Adrenal gland (tissue), 19 donors: ENCODE measurements at places on chromosomes 6 and 20.

DNA sequence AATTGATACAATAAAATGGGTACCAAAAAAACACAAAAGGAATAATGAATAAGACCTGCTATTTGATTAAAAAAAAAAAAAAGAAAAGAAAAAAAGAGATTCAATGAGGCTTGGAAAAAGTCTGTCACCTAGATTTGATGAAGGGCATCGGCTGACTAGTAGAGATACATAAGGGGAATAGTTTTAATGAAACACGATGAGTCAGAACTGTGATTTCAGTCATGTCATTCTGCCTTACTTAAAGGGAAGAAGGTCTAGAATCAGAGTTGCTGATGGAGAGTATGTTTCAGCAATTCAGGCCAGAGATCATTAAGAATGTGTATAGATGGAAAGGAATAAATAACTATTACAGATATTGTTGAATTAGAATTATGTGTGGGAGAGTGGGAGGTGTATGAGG is 565.9 kb upstream of the RNF217 start:
- DNase-seq = no peak
- no peaks in the 10 kb centered on the region for H3K4me1 ChIP-seq
- H3K36me3 ChIP-seq = no peaks in the 10 kb centered on the region
- H3K4me3 ChIP-seq = no peak overlapping the region
- H3K27me3 ChIP-seq = no peaks in the 10 kb centered on the region

- H3K27me3 ChIP-seq = no peaks in the 10 kb centered on the region
Measured at GRCh38 chr6:168370310-168370991, 50.9 kb upstream of the DACT2 start.

DNA sequence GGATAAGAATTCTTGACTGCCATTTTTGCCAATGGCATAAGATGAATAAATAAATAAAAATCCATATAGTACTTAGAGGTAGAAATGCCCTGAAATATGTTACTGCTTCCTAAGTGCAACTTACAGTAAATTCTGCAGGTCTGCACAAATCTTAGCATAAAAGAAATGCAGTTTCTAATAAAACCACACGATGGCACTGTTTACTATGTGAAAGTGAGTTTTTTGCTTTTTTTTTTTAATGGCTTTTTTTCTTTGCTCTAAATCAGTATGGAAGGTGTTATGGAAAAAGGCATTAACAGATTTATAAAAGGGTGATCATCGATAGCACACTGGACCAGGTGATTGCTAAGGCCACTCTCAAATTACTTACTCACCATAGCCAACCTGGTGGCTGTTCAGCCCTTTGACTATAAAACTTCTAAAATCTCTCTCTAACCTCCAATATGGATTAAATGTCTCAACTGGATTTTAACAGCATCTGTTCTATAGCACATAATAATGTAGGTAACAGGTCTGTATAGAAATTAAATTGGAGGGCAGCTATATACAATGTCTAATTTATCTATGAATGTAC is 45.8 kb downstream of the AHI1 start:
- H3K27me3 ChIP-seq = no peaks in the 10 kb centered on the region

DNA sequence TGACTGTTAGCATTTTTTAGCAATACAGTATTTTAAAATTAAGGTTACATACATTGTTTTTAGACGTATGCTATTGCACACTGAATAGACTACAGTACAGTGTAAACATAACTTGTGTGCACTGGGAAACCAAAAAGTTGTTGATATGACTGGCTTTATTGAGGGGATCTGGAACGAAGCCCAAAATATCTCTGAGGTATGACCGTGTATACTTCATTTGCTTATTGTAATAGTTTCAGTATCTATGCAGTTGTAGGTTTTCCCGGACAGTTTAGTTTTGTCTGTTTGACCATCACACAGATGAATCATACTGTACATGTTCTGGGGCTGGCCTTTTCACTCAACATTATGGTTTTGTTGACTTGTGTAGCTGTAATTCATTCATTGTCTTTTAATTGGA is 6.9 kb upstream of the ZBTB12 start:
- no peaks in the 10 kb centered on the region for H3K27me3 ChIP-seq
- no peak overlapping the region for H3K4me3 ChIP-seq

- H3K36me3 ChIP-seq = no peaks in the 10 kb centered on the region
- peaks cover 17% of the 10 kb centered on the region for H3K4me1 ChIP-seq
- DNase-seq = peak; percentile 74
- H3K27ac ChIP-seq = peak overlapping the region; percentile 87
- H3K4me3 ChIP-seq = no peak overlapping the region
Measured at GRCh38 chr20:5848711-5849505, 98.7 kb downstream of the SHLD1 start.

GRCh38 chr6:45637056-45637455 is 259.3 kb upstream of the SUPT3H start:
- DNase-seq = no peak
- no peaks in the 10 kb centered on the region for H3K36me3 ChIP-seq
- H3K27ac ChIP-seq = no peak overlapping the region
- no peaks in the 10 kb centered on the region for H3K4me1 ChIP-seq

DNA sequence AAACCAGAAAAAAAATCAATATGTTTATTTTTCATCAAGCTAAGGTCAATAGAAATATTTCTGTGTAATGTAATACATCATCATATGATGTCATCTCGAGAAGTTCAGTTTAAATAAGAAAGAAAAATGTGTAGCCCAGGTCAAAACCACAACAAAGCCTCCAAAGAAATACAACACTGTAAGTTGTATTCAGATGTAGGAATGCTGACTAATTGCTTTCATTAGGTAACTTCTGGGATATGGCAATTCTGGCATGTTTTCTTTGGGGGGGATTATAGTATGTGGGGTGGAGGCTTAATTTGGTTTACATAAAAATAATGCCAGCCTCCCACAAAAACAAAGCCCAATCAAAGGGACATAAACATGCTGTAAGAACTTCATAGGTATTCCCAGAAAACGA is 881.8 kb upstream of the CITED2 start:
- no peak overlapping the region for H3K4me3 ChIP-seq
- H3K27me3 ChIP-seq = no peaks in the 10 kb centered on the region
- no peaks in the 10 kb centered on the region for H3K36me3 ChIP-seq
- no peaks in the 10 kb centered on the region for H3K4me1 ChIP-seq
- no peak overlapping the region for H3K27ac ChIP-seq

DNA sequence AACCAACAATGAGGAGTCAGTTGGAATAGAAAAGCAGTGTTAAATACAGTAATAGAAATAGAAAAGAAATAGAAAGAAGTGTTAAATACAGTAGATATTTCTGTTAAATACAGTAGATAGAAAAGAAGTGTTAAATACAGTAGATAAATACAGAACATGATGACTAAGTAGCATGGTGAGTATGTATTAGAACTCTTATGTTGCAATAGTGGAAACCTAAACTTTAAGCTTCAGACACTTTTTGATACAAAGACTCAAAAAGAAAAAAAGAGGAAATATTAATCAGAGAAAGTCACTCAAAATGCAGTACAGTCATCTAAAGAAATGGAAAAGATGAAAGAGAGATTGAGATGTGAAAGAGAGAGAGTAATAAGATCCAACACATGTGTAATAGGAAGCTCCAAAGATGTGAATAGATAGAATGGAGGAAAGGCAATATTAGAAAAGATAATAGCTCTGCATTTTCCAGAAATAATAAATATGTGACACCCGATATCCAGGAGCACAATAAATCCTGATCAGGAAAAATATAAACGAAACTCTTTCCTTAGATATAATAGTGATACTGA is 131.5 kb upstream of the KCNK16 start:
- H3K4me1 ChIP-seq = no peaks in the 10 kb centered on the region
- H3K36me3 ChIP-seq = no peaks in the 10 kb centered on the region
- H3K27me3 ChIP-seq = no peaks in the 10 kb centered on the region
- H3K27ac ChIP-seq = no peak overlapping the region
- H3K4me3 ChIP-seq = no peak overlapping the region

DNA sequence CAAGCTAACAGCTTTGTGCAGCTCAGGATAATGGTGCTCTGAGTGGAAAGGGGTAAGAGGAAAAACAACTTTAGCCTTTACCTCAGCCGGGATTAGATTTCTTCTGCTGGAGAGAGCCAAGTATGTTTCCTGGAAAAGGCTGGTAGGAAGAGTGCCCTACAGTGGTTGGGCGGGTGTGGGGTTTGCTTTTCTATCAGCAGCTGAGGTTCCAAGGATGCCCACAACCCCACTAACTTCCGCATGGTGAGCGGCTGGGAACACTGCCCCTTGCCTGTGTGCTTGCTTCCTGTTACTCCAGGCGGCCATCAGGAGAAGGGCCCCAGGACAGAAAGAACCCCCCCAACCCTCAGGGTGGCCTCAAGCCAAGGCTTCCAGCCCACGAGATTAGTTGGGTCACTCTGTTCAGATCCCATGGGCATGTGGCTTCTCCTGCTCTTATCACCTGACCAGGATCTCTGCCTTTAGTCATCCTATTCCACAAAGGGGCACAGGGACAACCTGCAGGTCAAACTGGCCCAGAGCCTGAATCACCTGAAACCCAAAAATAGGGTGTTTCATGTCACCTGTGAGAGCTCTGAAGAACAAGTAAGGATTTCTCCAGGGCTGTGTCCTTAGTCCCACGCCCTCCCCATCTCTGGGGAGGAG is 10.5 kb downstream of the MRPS18A start:
- peaks cover 19% of the 10 kb centered on the region for H3K4me1 ChIP-seq
- no peak overlapping the region for H3K4me3 ChIP-seq
- H3K36me3 ChIP-seq = no peaks in the 10 kb centered on the region
- H3K27me3 ChIP-seq = no peaks in the 10 kb centered on the region
- H3K27ac ChIP-seq = no peak overlapping the region
- DNase-seq = no peak

- no peak overlapping the region for H3K27ac ChIP-seq
- H3K36me3 ChIP-seq = no peaks in the 10 kb centered on the region
- H3K4me1 ChIP-seq = no peaks in the 10 kb centered on the region
- no peaks in the 10 kb centered on the region for H3K27me3 ChIP-seq
- DNase-seq = no peak
Measured at GRCh38 chr6:90483116-90483839, 103.6 kb downstream of the MAP3K7 start.

GRCh38 chr6:43840490-43841218 is 70.6 kb downstream of the VEGFA start:
- H3K4me3 ChIP-seq = no peak overlapping the region
- DNase-seq = no peak
- peak overlapping the region; percentile 57 for H3K27ac ChIP-seq
- H3K27me3 ChIP-seq = no peaks in the 10 kb centered on the region
- H3K4me1 ChIP-seq = peaks cover 20% of the 10 kb centered on the region

- H3K4me3 ChIP-seq = no peak overlapping the region
- H3K36me3 ChIP-seq = no peaks in the 10 kb centered on the region
Measured at GRCh38 chr6:165950316-165950715, 217.3 kb downstream of the TBXT start.

GRCh38 chr6:161342039-161342438 is 68.2 kb upstream of the AGPAT4 start:
- no peak for DNase-seq
- H3K27me3 ChIP-seq = no peaks in the 10 kb centered on the region
- no peak overlapping the region for H3K27ac ChIP-seq
- no peaks in the 10 kb centered on the region for H3K36me3 ChIP-seq
- no peaks in the 10 kb centered on the region for H3K4me1 ChIP-seq

GRCh38 chr20:60518022-60518421 is 559.8 kb downstream of the CDH26 start:
- H3K36me3 ChIP-seq = no peaks in the 10 kb centered on the region
- no peaks in the 10 kb centered on the region for H3K4me1 ChIP-seq
- no peak overlapping the region for H3K4me3 ChIP-seq
- H3K27me3 ChIP-seq = no peaks in the 10 kb centered on the region
- H3K27ac ChIP-seq = no peak overlapping the region

- no peak overlapping the region for H3K4me3 ChIP-seq
- H3K27ac ChIP-seq = no peak overlapping the region
- no peak for DNase-seq
- peaks cover 14% of the 10 kb centered on the region for H3K4me1 ChIP-seq
- H3K27me3 ChIP-seq = no peaks in the 10 kb centered on the region
- H3K36me3 ChIP-seq = no peaks in the 10 kb centered on the region
Measured at GRCh38 chr6:159110013-159110412, 59.2 kb upstream of the FNDC1 start.

DNA sequence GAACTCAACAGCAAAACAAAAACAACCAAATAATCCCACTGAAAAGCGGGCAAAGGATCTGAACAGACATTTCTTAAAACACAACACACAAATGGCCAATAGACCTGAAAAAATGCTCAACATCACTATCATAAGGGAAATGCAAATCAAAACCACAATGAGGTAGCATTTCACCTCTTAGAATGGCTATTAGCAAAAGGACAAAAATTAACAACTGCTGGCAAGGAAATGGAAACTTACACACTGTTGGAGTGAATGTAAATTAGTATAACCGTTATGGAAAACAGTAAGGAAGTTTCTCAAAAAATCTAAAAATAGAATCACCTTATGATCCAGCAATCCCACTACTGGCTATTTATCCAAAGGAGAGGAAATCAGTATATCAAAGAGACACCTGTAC is 20.9 kb downstream of the FAM8A1 start:
- no peaks in the 10 kb centered on the region for H3K4me1 ChIP-seq
- H3K36me3 ChIP-seq = no peaks in the 10 kb centered on the region
- H3K4me3 ChIP-seq = no peak overlapping the region
- H3K27me3 ChIP-seq = no peaks in the 10 kb centered on the region

- H3K27me3 ChIP-seq = no peaks in the 10 kb centered on the region
- H3K4me1 ChIP-seq = peaks cover 7% of the 10 kb centered on the region
- no peaks in the 10 kb centered on the region for H3K36me3 ChIP-seq
- H3K27ac ChIP-seq = no peak overlapping the region
Measured at GRCh38 chr6:136347847-136348246, 58.2 kb upstream of the BCLAF1 start.

DNA sequence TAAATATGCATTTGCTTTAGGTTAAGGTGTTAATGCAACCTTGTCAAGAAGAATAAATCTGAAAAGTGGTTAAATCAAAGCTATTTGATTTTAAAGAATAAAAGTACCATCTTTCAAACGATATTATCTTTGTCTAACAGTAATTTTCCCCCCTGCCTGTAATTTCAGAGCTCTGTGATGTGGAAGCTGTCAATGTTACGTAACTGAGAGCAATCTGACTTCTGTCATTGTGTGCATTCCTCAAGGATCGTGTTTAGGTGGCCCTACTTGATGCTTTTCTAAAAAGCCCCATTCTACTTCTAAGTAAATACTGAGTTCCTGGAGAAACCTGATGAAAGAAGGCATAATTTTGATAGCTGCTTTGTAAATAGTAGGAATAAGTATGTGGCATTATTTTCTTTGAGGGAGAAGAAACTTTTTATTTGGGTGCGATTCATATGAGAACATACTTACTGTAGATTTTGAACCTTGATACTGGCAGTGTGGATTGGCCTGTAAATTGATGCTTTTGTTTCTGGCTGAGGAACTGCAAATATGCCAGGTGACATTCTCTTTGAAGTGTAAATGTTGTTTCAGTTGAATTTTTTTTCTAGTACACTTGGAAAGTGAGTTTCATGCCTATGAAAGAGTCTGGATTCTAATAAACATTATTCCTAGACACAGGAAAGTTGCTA is 529.6 kb upstream of the FLRT3 start:
- no peaks in the 10 kb centered on the region for H3K36me3 ChIP-seq
- no peaks in the 10 kb centered on the region for H3K4me1 ChIP-seq
- no peak overlapping the region for H3K27ac ChIP-seq
- no peak for DNase-seq
- H3K4me3 ChIP-seq = no peak overlapping the region
